Caco-2 (cell line): ENCODE measurements at places on chromosomes 4 and X.

DNA sequence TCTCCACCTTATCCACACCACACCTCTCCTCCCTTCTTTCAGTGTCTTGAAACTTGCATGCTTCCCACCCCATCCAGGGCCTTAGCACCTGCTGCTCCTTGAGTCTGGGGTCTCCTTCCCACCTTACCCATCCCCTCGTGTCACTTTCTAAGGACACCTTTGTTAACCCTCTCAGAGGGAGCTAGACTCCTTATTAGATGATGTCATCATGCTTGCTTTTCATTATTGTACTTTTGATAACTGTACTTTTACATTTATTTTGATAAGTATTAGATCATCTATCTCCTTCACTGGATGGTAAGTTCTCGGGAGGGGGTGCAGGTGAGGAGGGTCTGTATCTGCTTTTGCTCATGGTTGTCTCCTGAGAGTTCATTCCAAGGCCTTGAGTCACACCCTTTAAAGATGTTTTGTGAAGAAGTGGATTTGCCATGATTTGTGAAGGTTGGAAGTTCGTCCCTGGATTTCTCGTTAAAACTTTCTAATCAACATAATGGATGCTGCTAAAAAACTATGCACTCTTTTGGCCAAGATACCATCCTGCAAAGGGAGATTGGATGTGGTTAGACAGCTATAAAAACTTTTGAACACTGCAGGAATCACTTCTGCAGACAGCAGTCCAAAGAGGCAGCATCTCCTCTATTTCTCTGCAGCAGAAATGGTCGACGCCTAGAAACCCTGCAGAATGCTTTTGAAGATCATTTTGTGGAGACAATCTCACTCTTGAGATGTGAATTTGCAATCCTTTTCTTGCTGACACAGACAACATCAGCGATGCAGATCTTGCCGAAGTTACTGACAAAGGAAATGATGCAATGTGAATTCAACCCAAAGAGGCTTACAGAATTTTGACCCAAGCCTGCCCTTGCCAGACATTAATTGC, 69.6 kb downstream of the ENPP6 start:
- DNase-seq = no peak

DNA sequence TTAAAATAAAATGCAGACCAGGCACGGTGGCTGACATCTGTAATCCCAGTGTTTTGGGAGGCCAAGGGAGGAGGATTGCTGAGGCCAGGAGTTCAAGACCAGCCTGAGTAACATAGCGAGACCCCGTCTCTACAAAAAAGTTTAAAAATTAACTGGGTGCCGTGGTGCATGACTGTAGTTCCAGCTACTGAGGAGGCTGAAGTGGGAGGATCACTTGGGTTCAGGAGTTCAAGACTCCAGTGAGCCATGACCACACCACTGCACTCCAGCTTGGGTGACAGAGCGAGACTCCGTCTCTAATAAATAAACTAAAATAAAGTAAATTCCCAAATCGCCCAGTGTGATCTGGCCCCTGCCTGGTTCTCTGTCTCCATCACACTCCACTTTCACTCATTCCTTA, 43.7 kb downstream of the TENM3 start:
- no peak for DNase-seq

GRCh38 chr4:113495790-113496189, 265.7 kb downstream of the CAMK2D start:
- no peak for DNase-seq

DNA sequence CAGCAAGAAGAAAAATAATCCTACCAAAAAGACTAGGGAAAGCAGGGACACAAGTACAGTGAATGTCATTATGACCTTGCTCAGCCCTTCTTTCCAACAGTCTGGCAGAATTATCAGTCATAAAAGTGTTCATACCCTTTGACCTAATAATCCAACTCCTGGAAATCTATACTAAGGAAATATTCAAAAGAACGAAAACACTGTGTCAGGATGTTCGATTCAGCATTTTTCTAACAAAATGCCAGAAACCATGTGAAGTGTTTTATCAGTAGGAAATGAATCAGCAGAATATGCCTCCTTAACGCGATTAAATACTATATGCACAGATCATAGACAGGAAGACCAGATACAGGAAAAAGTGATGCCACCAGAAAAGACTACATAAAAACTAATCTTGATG, 16.2 kb upstream of the S100G start:
- DNase-seq = no peak

- no peak for DNase-seq
Observed at GRCh38 chr4:108029016-108029720, 39.5 kb downstream of the HADH start.

DNA sequence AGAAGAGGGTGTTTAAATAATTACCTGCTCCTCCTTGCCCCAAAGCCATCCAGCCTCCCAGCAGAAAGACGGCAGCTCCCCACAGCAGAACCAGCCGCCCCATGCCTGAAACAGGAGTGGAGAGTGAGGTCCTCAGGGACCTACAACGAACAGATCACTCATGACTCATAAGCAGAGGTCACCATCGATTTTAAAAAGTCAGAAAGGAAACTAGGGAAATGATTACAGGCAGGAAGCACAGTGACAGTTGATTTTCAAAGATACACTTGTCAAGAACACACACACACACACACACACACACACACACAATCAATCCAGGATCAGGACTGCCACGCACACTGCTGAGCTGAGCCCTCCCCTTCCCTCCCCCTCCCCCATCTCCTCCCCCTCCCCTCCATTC, at the start of gene CRLF2:
Gene CRLF2 (minus strand): TSS at position 118 of the 400 bp plus-strand sequence. CDS start 15 bp downstream, at position 103.
- no peak for DNase-seq

GRCh38 chr4:146291313-146291712, 77.0 kb downstream of the REELD1 start:
- DNase-seq = no peak

GRCh38 chr4:386708-387105, 49.1 kb downstream of the ZNF141 start:
- DNase-seq = no peak

DNA sequence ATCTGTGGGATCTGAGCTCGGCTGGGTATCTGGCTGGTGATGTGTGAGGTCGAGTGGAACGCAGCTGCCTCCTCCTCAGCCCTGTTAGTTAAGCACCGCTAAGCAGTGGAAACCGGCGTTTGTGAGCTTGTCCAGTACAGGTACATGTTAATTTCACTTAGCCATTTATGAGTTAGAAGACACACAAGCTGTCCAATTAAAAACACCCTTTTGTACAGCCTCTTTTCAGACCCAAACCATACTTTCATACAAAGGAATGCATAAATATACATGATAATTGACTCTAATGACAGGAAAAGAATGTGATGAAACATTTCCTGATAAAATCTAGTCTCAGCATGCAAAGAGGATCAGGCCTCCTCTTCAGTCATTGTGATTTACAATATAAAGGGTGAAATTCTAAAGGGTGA, 163.6 kb upstream of the FAT1 start:
- DNase-seq = no peak

GRCh38 chr4:8022767-8023695, 83.4 kb upstream of the AFAP1 start:
- DNase-seq = no peak

DNA sequence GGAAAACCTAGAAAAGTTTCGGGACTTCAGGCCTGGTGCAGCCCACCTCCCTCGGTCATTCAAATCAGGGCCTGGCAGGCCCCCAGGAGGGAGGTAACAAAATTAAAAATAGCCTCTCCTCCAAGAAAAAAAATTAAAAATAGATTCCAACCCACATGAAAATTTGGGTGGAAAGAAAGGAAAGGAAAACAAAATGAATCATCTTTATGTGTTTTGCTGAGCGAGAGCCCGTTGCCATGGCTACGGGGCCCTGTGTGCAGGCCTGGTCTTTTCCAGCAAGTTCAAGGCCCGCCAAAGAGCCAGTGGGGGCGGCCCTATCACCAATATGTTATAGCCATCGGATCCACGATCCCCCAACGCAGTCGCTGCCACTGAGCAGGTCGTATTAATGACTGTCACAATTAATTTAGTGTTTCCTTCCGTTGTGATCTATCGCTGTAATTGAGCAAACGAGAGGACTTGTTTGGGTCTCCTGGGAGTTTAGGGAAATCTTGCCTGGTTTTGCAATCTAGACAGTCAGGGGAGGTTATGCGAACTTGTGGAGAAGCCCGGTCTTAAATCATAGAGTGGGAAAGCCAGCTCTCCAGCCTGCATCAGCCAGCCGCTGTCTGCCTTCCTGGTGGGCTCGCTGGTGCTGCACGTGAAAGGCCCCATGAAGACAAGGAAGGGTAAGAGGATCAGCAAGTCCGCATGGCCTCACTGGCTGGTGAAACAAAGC, 452.4 kb downstream of the BCOR start:
- DNase-seq = no peak

- no peak for DNase-seq
Observed at GRCh38 chr4:77127837-77128621, 29.0 kb upstream of the CCNG2 start.

- DNase-seq = no peak
Observed at GRCh38 chr4:82770607-82771006, 28.0 kb downstream of the SCD5 start.

DNA sequence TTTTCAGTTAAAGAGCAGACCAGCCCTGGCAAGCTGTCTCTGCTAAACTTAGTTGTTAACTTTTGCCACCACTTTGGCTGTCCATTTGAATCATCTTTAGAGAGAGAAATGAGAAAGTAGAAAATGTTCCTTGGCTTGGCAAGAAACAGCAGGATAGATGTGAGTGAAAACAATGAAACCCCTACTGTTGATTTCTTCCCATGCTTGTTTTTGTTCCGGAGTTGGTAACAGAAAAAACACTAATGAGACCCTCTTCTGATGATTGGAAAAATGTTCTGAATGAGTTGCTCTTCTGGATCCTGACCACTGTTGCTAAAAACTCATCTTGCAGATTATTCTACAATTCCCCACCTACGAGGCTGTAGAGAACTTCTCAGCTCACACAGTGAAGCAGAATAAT, 203.3 kb downstream of the MAPK10 start:
- no peak for DNase-seq

GRCh38 chr4:177587989-177588388, 145.8 kb upstream of the AGA start:
- no peak for DNase-seq
